AG09309 (cell line): ENCODE measurements at places on chromosomes 4 and X.

GRCh38 chr4:95360906-95361695 is 187.7 kb downstream of the UNC5C start:
- no peak for DNase-seq

- DNase-seq = no peak
Observed at GRCh38 chr4:134591326-134591725, 389.7 kb upstream of the PABPC4L start.

DNA sequence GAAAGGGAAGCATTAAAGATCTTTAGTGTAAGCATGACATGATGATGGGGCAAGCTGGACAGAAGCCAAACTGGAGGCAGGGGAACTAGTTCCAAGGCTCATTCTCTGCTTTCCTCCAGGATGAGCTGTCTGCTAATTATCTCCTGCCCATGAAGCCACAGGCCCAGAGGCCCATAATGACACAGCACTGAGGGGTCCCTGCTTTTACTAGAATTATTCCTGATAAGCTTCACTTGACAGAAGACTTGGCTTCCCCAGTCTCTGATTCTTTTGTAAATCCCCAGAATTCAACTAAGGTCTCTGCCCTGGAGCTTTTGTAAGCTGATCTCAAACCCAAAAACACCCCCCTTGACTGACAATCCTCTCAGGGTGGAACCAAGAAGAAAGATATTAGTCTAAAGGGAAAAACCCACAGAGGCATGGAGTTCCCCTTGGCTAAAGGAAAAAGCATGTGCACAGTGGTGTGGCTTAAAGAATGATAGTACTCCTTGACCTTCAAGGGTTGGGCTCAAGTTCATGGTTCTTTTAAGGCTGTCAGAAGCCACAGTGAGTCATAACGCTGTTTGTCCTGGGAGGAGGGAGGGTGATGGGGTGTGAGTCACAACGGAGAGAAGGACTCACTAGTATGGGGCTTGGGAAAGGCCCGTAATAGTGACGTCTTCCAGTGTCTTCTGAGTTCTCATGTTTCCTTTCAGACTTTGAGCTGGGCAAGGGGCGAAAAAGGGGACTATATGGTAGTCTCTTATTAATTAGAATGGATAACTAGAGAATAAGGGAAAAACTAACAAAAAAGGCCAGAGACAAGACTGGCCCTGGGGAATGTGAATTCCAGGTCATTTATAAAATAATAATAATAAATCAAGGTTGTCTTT is 146.0 kb upstream of the CPEB2 start:
- DNase-seq = peak; percentile 83

DNA sequence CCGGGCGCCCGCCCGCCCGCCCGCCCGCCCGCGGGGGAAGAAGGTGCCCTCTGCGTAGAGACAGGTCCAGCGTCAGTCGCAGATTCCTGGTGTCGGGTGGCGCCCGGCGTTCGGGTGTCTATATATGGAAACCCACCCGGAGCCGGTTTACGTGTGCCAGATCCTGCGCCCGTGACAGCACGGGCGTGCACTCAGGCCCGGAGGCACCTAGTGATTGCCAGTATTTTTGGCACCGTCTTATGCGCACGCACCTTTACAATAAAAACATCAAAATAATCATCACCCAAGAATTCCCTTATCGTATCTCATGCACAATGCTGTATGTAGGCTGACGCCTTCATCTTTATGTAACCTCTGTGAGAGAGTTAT is 519 bp downstream of the SLC25A4 start:
- DNase-seq = no peak

DNA sequence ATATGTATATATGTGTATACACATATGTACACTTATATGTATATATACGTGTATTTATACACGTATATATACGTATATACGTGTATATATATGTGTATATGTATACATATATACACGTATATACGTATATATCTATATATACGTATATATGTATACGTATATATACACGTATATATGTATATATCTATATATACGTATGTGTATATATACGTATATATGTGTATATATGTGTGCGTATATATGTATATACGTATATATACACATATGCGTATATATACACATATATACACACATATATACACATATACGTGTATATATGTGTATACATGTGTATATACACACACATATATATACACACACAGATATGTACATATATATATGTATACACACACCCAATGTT is 348.0 kb upstream of the LCORL start:
- DNase-seq = no peak

DNA sequence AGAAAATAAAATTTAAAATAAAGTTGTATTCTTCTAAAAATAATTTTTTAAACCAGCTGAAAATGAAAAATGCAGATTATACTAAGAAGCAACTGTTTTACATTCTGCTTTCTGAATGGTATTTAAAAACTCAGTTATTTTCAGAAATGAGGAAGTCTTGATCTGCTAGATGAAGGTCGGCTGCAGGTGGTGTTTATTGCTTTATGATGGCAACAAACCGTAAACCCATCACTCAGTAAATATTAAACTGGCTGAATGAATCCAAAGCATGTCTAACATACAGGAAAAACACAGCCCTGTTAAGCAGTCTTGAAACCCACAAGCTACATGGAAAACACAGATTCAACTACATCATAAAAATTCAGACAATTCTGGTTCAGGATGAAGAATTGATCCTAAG is 29.3 kb downstream of the DYNLT3 start:
- no peak for DNase-seq

DNA sequence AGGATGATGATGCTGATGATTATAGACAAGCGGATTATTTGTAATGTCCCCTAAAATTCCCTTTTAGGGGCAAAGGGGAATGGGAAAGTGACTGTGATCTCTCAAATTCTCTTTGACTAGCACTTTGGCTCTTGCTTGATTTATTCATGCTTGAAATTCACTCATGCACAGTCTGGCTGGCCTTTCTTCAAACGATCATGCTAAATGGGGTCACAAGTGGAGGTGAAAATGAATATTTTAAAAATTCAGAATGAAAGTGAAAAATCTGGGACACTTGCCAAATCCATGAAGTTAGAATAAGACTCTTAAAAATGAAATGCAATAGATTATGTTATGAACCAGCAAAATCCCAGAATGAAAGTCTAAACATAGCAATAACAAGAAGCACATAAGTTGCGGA is 173.4 kb upstream of the RAI2 start:
- DNase-seq = no peak

- no peak for DNase-seq
Observed at GRCh38 chr4:43089730-43090129, 197.2 kb downstream of the GRXCR1 start.

GRCh38 chrX:30806187-30806728 is 82.8 kb downstream of the TAB3 start:
- no peak for DNase-seq

GRCh38 chr4:2416564-2417225 is 1.8 kb downstream of the ZFYVE28 start:
- DNase-seq = no peak

- DNase-seq = no peak
Observed at GRCh38 chr4:172411149-172411548, 597.9 kb downstream of the GALNTL6 start.

DNA sequence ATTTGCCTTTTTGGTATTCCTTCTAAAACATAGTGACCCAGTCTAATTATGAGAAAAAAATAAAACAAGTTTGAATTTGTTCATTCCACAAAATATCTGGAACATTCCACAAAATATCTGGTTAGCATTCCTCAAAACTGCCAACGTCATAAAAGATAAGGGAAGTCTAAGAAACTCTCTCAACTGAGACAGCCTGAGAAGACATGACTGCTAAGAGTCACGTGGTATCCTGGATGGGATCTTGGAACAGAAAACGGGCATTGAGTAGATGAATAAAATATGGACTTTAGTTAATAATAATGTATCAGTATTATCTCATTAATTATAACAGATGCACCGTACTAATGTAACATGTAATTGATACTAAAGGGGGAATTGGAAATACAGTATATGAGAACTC is 280.9 kb downstream of the ARAP2 start:
- DNase-seq = no peak

GRCh38 chr4:77263247-77263646 is 106.2 kb downstream of the CCNG2 start:
- DNase-seq = no peak

GRCh38 chrX:136165406-136165805 is 18.1 kb downstream of the FHL1 start:
- DNase-seq = no peak

DNA sequence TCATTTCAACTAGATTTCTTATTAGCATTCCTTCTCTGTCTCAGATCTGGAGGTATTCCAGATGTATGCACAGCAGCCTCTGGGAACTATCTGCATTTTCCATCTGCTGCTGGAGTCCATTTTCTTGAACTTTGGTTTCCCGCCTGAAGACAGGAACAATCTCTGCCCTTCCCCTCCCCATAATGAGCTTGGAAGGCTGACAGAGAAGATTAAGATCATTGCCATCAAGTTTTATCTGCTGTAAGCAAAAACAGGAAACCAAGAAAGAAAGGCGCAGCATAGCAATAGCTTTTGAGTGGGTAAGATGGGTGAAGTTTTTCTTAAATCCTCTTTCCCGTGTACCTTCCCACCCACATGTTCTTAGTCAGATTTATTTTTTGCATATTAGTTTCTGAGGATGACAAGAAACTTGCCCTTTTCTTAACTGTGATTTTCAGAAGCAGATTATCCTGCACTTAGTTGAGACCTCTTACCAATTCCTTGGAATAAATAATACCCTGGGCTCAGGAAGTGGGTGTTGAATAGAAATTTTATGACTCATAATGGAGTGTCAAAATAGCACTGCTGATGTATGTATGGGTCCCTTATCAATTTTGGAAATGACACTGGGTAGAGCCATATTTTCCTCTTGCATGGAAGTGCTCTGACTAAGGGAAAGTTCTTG is 78.3 kb downstream of the CT47B1 start:
- DNase-seq = no peak

- DNase-seq = no peak
Observed at GRCh38 chrX:16786791-16787735, 797 bp downstream of the TXLNG start.

DNA sequence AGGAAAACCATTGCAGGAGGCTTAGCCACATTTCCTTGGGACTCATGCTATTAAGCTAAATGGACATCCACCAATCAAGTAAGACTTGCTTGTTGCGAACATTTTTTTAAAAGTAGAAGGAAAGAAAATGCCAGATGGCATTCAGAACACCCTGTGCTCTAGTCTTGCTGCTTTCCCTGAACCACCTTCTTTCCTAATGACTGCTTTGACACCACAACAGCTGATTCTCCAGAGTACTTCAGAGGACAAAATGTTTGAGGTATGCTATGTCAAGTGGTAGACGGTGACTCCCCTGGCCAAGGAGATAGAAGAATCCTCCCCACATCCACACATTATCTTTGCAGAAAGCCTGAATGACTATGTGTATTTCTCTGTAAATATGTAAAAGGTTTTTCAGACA is 65.4 kb downstream of the ANK2 start:
- DNase-seq = no peak

GRCh38 chr4:36997727-36998126 is 246.8 kb upstream of the NWD2 start:
- no peak for DNase-seq

DNA sequence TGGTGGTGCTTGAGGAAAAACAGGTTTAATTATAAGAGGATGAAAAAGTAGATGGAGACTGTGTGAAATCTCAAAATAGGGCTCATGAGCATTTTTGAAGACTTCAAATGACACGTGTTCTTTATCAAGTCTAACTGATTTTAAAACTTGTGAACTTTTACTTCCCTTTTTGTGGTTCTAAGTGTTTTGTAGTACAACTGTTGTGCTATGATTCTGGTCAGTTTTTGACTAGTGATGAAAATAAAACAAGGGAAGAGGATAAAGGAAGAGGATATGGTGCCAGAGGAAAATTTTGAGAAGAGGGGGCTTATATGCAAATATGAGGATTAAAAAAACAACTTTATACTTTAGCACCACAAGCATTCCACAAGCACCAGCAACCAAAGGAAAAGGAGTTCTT is 644.0 kb downstream of the RPA4 start:
- DNase-seq = no peak

DNA sequence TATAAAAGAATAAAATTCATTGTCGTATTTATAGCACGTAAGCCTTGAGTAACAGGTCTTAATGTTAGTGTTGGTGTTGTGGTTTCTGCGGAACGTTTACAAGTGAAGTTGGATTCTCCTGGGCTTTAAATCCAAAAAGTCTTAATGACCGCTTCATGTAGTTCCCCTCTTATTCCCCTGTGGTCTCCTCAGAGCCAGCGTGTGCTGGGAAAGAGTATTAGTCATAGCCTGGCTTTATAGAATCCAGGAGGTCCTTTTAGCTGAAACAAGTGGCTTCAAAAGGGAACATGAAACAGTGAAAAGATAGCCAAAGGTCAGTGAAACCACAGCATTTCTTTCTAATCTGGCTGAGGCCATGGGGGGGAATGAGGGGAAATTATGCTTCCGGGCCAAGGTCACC is 79.1 kb downstream of the CLCN4 start:
- DNase-seq = peak; percentile 80

GRCh38 chr4:110515676-110516075 is 39.7 kb downstream of the ENPEP start:
- DNase-seq = no peak

GRCh38 chr4:107862658-107863057 is 37.9 kb downstream of the SGMS2 start:
- no peak for DNase-seq

- peak; percentile 8 for DNase-seq
Observed at GRCh38 chr4:44760142-44760898, 34.0 kb upstream of the GNPDA2 start.

- no peak for DNase-seq
Observed at GRCh38 chrX:97260679-97261078, 377.0 kb downstream of the RPA4 start.

- no peak for DNase-seq
Observed at GRCh38 chrX:68989456-68989855, 160.6 kb downstream of the EFNB1 start.

DNA sequence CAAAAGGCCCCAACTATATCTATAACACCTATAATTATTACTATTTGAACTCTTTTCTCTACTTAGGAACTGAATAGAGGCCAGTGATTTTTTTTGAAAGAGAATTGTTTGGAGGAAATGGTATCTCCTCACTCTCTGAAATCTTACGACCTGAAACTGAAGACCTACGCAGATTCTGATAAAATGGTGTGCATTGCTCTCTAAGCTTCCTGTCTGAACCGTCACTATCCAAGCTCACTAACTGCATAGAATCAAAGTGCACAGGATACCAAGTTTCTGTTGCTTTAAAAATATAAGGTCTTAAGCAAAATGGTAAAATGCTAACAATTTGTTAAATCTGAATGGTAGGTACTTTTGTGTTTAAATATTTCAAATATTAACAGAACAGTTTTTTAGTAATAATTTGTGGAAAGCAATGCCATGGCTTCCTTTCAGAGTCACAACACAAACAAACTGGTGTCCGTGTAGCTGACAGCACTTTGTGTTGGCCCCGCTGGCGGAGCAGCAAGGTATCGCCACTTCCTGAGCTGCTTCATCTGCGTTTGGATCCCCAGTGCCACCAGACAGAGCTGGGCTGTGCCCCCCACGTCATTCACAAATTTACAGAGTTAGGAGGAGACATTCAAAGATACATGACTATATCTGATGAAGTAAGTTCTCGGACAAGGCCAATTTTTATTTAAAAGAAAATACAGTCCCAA is 313.9 kb downstream of the FBXW7 start:
- no peak for DNase-seq
